ENCODE measurements at places on chromosomes 1 and 21.

DNA sequence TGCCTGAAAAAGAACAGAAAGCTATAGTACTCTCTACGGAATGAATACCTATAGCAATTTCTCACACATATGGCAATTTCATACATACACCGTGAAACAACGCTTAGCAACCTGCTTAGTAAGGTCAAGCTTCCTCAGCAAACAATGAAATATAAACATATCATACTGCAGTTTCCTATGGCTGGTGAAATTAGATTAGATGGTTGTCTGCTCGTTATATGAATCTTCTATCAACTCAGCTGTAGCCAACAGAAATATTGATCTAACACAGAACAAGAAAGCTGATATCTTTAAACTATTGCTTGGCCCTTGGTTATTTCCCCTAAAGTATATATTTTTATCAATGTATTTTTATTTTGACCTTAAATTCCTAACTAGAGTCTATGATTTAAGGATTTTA lies 187.8 kb downstream of the SLC44A5 start:
- DNase-seq = no peak

- DNase-seq = no peak
Measured at GRCh38 chr1:232421143-232421796, 208.7 kb downstream of the SIPA1L2 start.

DNA sequence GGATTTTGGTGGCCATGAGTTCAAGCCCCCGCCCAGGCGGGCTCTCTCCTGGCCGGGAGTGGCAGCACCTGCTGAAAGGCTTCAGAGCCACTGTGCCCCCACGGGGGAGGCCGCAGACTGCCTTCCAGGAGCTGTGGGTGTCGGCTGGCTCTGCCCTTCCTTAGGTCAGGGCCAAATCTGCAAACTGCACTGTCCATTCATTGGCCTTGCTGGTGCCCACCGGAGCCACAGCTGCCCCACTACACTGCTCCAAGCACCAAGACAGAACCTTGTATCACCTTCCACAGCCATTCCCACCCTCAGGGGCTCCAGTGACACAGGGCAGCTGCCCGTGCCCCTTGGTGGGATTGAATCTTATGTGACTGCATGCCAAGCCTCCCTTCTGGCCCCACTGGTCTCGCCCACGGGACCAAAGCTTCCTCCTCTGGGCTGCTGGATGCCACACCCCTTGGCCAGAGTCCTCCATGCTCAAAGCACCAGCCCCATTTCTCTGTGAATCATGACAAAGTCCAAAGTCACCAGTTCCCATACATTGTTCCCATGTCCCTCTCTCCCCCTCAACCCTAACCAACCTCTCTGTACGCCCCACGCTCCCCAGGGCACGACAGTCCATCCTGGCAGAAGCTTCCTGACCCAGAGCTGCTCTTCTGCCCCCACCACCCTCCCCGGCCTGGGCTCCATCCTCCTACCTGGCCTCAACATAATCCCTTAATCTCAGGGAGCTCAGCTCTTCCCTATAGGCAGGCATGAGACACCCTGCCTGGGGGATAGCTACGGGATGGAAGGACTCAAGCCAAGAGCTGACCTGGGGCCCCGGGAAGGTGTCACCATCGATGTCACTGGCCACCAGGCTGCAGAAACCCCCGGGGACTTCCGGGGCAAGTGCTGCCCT lies 20.9 kb upstream of the GPR153 start:
- no peak for DNase-seq

GRCh38 chr1:118190561-118190960 lies 5.5 kb upstream of the SPAG17 start:
- no peak for DNase-seq

DNA sequence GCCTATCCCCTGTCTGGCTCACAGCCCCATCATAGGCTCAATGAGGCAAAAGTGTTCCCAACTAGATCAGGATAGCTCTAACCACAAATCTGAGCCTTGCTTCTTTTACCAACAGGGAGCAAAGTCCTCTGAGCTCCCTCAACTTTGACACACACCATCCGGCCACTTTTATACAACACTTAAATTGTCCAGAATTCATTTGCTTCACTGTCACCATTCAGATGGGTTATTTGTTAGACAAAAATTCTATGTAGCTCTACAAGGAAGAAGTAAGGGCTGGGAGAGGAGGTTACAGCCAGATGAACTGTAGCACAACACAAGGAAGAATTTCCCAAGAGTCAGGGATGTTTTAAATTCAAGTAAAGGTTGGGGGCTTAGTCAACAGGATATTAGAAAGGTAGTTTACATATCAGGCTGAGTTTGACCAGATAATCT lies 50.8 kb downstream of the TGFBR3 start:
- no peak for DNase-seq

DNA sequence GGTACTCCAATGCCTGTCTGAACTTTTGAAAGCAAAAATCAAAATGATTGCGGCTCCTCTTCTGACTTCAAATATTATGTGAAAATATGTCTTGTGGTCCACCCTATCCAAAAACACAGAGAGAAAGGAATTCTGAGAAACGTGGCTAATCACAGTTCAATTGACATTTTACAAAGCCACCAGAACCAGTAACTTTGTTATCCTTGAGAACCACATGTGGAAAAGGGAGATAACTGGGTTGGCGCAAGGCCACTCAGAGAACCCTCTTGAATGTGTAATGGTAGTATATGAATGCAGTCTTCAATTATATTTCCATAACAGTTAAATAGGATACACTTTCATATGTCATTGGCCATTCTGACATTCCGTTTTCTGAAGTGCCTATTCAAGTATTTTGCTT lies 1030.0 kb upstream of the TMPRSS15 start:
- DNase-seq = no peak

Data from activated T-cell treated with anti-CD3 and anti-CD28 coated beads, Interleukin-2, amount 50 U/mL, for 1 hour (primary cell).